Stomach (tissue), 19 donors: ENCODE measurements at places on chromosomes 6 and 20. TPM values are rescaled to one million over a fixed set of nuclear protein-coding genes. Genes with fewer than 3 reads are reported as not detected.
A peak's percentile ranks its signal among the peaks of the same experiment; 100 is the strongest.

DNA sequence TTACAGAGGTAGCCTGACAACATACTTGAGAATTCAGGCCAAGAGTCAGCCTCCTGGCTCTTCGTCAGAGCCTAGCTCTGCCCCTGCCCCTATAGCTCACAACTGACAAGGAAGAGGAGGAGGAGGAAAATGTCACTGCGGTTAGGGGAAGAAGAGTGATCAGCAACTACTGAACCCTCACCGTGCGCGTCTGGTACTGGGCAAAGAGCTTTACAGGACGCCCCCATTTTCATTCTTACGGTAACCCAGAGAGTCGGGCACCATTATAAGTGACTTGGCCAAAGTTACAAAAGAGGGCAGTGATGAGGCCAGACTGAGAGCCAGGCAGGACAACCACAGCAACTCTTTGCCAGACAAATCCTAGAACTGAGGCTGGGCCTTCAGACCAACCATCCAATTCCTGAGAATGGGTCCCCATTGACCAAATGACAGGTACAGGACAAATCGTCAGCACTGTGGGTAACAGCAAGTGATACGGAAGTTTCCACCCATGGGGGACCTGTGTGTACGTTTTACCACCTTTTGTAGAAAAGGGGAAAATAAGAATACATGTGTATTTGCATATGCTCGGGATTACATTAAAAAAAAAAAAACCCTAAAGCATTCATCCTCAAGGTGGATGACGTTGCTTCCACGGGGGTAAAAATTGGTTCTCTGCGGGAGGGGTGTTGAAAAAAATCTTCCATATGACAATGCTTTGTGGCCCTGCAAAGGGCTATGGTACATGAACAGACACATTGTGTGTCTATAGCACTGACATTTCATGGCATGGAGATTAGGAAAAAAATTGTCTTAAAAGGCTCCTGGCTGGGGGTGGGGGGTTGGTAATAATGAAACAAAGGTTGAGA is 118.0 kb downstream of the NFATC2 start:
- H3K27ac ChIP-seq = peak overlapping the region; percentile 24
- no peaks in the 10 kb centered on the region for H3K27me3 ChIP-seq
- DNase-seq = no peak
- no peak overlapping the region for H3K4me3 ChIP-seq

GRCh38 chr20:51886341-51886740 is 84.0 kb upstream of the SALL4 start:
- no peaks in the 10 kb centered on the region for H3K4me1 ChIP-seq
- no peaks in the 10 kb centered on the region for H3K36me3 ChIP-seq
- no peaks in the 10 kb centered on the region for H3K27me3 ChIP-seq
- H3K27ac ChIP-seq = no peak overlapping the region
- DNase-seq = no peak

DNA sequence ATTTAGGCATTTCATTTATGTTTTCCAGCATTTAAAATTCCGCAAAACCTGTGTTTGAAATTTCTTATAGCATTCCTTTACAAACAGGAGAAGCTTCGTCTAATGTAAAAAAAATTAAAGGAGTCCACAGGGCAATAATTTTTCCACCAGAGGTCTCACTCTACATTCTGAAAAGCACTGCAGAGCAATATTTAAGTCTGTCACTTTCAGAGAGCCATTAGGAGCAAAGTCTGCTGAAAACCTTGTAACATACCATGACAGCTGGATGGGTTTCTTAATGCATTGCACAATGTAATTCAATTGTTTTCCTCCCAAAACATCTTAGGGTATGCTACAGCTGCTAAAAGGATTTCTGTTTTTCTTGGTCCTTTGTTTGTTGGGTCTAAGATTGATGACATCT is 18.0 kb downstream of the BAG2 start:
- DNase-seq = peak; percentile 48
- H3K36me3 ChIP-seq = peaks cover 22% of the 10 kb centered on the region
- no peak overlapping the region for H3K4me3 ChIP-seq
- no peak overlapping the region for H3K27ac ChIP-seq
- H3K27me3 ChIP-seq = no peaks in the 10 kb centered on the region

- H3K27ac ChIP-seq = no peak overlapping the region
- H3K4me3 ChIP-seq = no peak overlapping the region
- no peaks in the 10 kb centered on the region for H3K36me3 ChIP-seq
- no peak for DNase-seq
- H3K27me3 ChIP-seq = no peaks in the 10 kb centered on the region
Measured at GRCh38 chr20:44526129-44526528, 4.3 kb upstream of the SERINC3 start.

GRCh38 chr20:34237942-34238341 is 3.3 kb upstream of the ASIP start:
- H3K4me3 ChIP-seq = no peak overlapping the region
- no peaks in the 10 kb centered on the region for H3K36me3 ChIP-seq
- DNase-seq = no peak
- H3K27ac ChIP-seq = no peak overlapping the region
- no peaks in the 10 kb centered on the region for H3K4me1 ChIP-seq

DNA sequence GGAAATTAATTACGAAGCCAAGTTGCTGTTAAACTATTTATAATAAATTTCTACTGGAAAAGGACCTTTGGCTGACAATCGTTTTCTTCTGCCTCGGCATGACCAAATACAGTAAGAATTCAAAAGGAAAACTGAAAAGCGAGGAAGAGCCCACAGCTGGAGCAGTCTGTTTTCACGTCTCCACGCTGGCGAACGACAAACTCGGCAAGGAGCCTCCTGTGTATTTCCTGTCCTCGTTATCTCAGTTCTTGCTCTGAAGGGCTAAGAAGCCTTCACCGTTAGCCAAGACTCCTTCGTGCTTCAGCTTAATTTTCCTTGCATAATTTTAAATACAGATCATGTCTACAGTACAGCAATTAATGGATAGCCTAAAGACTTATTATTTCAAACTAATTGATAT is 214.3 kb upstream of the PLCB4 start:
- H3K27ac ChIP-seq = peak overlapping the region; percentile 65
- H3K4me1 ChIP-seq = peaks cover 34% of the 10 kb centered on the region
- no peak for DNase-seq
- no peaks in the 10 kb centered on the region for H3K36me3 ChIP-seq
- H3K4me3 ChIP-seq = no peak overlapping the region
- H3K27me3 ChIP-seq = no peaks in the 10 kb centered on the region

The MACROD2 gene
- 25.5 TPM for total RNA-seq

The HLA-DMB gene
- total RNA-seq = 7.6 TPM
